Thymus (tissue), 14 donors: ENCODE measurements at places on chromosomes 2 and 18. TPM values are rescaled to one million over a fixed set of nuclear protein-coding genes. Genes with fewer than 3 reads are reported as not detected.

The ACADL gene
- 17.8 TPM for polyA plus RNA-seq

The TTN gene
- polyA plus RNA-seq = 1.1 TPM

The CPS1 gene
- 1.1 TPM for polyA plus RNA-seq

The GALNT13 gene
- 0.05 TPM for polyA plus RNA-seq

The IKZF2 gene
- 19.2 TPM for polyA plus RNA-seq

The C2orf78 gene
- 0.02 TPM for polyA plus RNA-seq

The RBM43 gene
- polyA plus RNA-seq = 9.5 TPM

DNA sequence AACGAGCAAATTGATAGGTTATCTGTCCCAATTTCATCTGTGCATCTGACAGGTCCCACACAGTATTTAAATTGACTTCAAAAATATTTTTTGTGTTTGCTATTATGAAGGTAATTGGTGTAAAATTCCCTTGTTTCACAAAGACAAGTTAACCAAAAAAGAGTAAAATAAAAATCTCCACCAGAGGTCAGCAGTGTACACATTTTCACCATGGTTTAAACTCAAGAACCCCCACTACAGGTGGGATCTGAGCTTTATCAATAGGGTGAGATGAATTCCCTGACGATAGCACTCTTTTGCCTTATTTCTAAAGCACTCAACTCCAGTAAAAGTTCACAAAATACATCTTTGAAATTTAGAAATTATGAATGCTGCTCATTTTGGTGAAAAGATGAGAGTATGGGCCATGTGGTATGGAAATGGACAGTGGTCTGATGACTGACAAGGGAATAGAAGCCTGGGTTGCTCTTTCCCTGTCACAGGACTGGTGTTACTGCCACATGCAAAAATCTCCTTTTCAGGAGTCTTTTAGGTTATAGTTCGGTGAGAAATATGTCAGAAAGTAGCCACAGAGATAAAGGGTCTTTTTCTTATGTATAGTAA is 68.0 kb downstream of the SERPINB8 start:
- no peaks in the 10 kb centered on the region for H3K4me1 ChIP-seq
- no peak overlapping the region for H3K4me3 ChIP-seq
- H3K27me3 ChIP-seq = no peaks in the 10 kb centered on the region
- DNase-seq = no peak

DNA sequence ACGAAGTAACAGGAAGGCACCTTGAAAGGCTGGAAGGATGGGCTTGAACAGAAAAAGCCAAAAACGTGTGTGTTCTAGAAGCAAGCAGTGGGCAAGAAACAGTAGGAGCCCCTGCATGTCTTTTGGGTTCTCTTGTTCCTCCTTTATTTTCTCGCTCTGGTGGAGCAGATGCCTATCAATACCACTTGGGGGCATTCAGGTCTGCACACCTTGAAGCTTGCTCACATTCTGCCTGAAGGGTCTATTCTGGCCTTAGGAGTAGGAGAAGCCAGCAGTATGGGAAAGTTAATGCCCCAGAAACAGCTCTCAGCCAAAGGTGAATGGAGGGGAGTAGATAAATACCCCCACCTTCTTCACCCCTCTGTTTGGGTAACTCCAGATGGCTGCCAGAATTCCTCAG is 204.5 kb downstream of the TXNL1 start:
- DNase-seq = no peak
- H3K27me3 ChIP-seq = no peaks in the 10 kb centered on the region
- H3K4me1 ChIP-seq = no peaks in the 10 kb centered on the region

DNA sequence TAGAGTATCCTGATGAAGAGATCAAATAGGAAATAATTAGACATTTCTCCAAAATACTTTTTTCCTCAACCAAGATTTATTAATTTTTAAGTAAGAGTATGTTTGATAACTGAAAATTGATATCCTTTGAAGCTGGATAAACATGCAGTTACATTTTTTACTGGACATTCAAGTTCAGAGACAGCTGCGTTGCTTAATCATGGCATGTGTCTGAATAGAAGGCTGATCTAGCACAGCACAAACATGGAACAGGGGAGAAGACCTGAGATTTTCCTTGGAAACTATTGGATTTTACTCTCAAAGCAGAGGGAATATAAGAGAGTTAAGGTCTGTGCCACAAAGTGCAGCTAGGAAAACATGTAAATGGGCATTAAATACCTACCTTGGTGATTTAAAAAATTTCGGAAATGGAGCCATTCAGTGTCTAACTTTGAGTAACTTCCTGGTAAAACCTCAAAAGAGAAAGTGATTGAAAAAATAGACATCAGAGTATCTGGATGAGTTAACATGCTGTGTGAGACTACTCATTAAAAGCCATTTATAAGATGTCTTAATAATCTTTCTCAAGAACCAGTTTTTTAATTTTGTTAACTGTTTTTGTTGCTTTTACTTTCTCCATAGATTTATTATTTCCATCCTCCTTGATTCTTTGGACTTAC is 31.8 kb downstream of the CRIM1 start:
- no peak overlapping the region for H3K27ac ChIP-seq
- DNase-seq = no peak
- no peaks in the 10 kb centered on the region for H3K27me3 ChIP-seq
- H3K4me1 ChIP-seq = no peaks in the 10 kb centered on the region

DNA sequence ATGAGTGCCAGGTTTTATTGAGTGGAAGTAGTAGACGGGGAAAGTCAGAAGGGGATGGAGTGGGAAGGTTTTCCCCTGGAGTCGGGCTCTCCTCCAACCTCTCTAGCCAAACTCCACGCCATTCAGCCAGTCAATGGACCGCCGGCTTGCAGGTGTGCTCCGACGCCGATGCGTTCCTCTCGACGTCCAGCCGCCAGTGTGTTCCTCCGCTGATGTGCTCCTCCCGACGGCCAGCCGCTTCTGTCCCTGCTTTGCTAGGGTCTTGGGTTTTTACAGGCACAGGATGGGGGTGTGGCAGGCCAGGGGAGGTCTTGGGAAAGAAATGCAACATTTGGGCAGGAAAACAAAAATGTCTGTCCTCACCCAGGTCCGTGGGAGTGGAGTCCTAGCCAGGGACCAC is 94.3 kb upstream of the TEX51 start:
- no peaks in the 10 kb centered on the region for H3K27me3 ChIP-seq
- H3K27ac ChIP-seq = no peak overlapping the region
- no peaks in the 10 kb centered on the region for H3K4me1 ChIP-seq

DNA sequence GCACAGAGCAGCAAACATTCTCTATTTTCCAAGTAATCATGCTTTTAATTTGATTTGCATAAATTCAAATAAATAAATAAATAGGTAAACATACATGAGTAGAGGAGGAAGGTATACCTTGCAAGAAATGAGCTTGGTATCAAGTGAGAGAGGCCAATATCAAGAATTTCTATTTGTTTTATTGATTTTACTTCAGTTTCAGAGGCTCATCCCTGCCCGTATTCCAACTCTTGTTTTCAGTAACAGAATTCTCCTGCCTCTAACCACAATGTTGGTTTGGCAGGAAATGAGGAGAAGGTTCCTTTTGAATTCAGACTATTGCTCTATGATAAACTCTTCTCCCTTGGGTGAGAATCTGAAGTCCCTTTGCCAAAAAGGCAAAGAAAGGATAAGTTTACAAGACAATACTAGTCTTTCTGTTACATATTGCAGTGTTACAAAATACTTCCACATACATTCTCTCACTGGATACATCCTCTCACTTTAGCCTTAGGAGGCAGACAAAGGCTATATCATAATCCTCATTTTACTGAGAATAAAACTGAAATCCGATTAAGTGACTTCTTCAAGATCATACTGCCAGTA is 68.3 kb upstream of the ZNF397 start:
- H3K27me3 ChIP-seq = no peaks in the 10 kb centered on the region
- no peak for DNase-seq
- no peaks in the 10 kb centered on the region for H3K4me1 ChIP-seq
- no peak overlapping the region for H3K4me3 ChIP-seq
- H3K27ac ChIP-seq = no peak overlapping the region
- H3K36me3 ChIP-seq = no peaks in the 10 kb centered on the region

- no peak overlapping the region for H3K4me3 ChIP-seq
- no peaks in the 10 kb centered on the region for H3K36me3 ChIP-seq
- no peaks in the 10 kb centered on the region for H3K4me1 ChIP-seq
- H3K27me3 ChIP-seq = no peaks in the 10 kb centered on the region
- H3K27ac ChIP-seq = no peak overlapping the region
These were observed 497.6 kb upstream of the FAM98A start for GRCh38 chr2:34096562-34097171.

GRCh38 chr2:216274194-216274840 is 98.0 kb downstream of the MARCHF4 start:
- H3K27ac ChIP-seq = no peak overlapping the region
- no peak for DNase-seq
- no peaks in the 10 kb centered on the region for H3K36me3 ChIP-seq
- no peaks in the 10 kb centered on the region for H3K4me1 ChIP-seq
- H3K27me3 ChIP-seq = no peaks in the 10 kb centered on the region

DNA sequence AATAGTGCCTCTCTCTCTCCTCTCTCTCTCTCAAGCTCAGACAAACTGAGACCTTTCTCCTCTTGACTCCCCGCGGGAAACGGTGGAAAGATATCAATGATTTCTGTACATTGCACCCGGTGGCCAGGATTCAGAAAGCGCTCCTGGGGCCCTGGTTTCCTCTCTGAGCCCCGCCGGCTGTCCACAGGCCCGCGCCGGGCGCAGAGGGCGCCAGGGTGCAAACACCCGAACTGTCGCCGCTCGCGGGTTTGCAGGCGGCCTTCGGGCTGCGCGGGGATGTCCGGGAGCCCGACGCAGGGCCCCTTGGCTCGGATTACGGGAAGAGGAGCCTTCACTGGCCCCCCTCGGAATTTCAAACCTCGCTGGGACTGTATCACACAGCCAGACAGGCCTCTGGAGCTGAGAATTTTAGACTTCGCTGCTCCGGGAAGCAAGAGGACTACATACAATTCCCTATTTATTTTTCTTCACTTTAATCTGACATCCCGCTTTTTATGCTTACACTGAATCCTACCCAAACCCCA is 5.2 kb upstream of the EN1 start:
- H3K36me3 ChIP-seq = no peaks in the 10 kb centered on the region
- no peaks in the 10 kb centered on the region for H3K4me1 ChIP-seq
- H3K27me3 ChIP-seq = peaks cover 100% of the 10 kb centered on the region
- DNase-seq = no peak

- no peak for DNase-seq
- no peaks in the 10 kb centered on the region for H3K36me3 ChIP-seq
- H3K4me3 ChIP-seq = no peak overlapping the region
- no peak overlapping the region for H3K27ac ChIP-seq
These were observed 117.0 kb upstream of the EML6 start for GRCh38 chr2:54606393-54606958.

DNA sequence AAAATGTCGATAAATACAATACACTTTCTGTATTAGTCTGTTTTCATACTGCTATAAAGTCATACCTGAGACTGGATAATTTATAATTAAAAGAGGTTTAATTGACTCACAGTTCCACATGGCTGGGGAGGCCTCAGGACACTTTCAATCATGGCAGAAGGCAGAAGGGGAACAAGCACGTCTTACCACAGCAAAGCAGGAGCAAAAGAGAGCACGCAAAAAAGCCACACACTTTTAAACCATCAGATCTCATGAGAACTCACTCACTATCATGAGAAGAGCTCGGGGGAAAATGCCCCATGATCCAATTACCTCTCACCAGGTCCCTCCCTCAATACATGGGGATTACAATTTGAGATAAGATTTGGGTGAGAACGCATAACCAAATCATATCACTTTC is 256.7 kb downstream of the ANAPC1 start:
- no peak overlapping the region for H3K4me3 ChIP-seq
- no peak overlapping the region for H3K27ac ChIP-seq
- no peak for DNase-seq
- H3K36me3 ChIP-seq = no peaks in the 10 kb centered on the region

GRCh38 chr2:132274000-132274399 is 112.2 kb upstream of the ANKRD30BL start:
- H3K4me3 ChIP-seq = no peak overlapping the region
- H3K4me1 ChIP-seq = peaks cover under 1% of the 10 kb centered on the region
- H3K27ac ChIP-seq = no peak overlapping the region
- DNase-seq = no peak

DNA sequence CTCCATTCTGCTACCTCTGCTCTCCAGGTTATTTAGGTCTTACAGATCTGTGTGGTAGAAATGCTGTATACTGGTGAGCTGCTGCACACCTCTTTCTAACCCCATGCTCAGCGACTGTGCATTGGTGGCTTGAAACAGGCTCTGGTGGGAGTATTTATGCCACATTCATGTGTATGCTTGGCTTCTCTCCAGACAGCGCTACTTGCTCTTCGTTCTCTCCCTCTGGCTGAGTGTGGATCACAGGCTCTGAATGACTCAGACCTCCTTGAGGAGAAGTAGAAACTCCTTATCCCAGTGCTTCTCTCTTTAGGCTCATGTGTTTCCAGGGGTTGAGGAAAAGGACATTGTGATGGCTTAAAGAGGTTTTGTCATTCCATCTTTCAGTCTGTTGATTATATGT is 54.9 kb downstream of the FHOD3 start:
- H3K4me1 ChIP-seq = no peaks in the 10 kb centered on the region
- no peak for DNase-seq
- H3K27ac ChIP-seq = no peak overlapping the region
- H3K27me3 ChIP-seq = no peaks in the 10 kb centered on the region
- H3K4me3 ChIP-seq = no peak overlapping the region

GRCh38 chr2:109529532-109530449 is 84.0 kb downstream of the SEPTIN10 start:
- no peaks in the 10 kb centered on the region for H3K4me1 ChIP-seq
- H3K27me3 ChIP-seq = no peaks in the 10 kb centered on the region
- DNase-seq = no peak

- H3K4me3 ChIP-seq = no peak overlapping the region
- no peak overlapping the region for H3K27ac ChIP-seq
- no peak for DNase-seq
- no peaks in the 10 kb centered on the region for H3K4me1 ChIP-seq
These were observed 118.5 kb upstream of the UNC80 start for GRCh38 chr2:209653134-209653533.

DNA sequence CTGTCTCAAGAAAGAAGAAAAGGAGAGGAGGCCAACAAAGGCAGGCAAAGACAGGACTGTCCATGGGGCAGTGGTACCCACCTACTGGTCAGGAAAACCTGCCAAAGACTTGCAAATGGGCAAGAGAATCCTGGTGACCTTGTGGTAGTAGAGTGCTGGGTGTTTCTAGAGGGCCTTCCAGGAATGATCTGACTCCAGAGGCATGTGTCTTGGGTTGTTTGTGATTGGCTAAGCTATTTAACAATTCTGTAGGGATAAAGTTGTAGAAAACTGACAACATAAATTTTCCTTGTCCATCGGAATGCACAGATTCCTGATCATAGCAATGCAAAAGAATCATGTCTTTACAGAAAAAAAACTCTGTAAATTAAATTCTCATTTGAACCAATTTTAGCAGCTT is 68.5 kb upstream of the ZNF532 start:
- H3K27me3 ChIP-seq = no peaks in the 10 kb centered on the region
- H3K4me3 ChIP-seq = no peak overlapping the region
- DNase-seq = no peak

- H3K4me3 ChIP-seq = no peak overlapping the region
- no peaks in the 10 kb centered on the region for H3K36me3 ChIP-seq
- DNase-seq = no peak
- H3K27me3 ChIP-seq = no peaks in the 10 kb centered on the region
These were observed 487.5 kb downstream of the DLGAP1 start for GRCh38 chr18:3967359-3968180.

- no peak overlapping the region for H3K4me3 ChIP-seq
- no peaks in the 10 kb centered on the region for H3K4me1 ChIP-seq
- no peak for DNase-seq
- no peaks in the 10 kb centered on the region for H3K27me3 ChIP-seq
- H3K27ac ChIP-seq = no peak overlapping the region
- no peaks in the 10 kb centered on the region for H3K36me3 ChIP-seq
These were observed 53.2 kb downstream of the SH3YL1 start for GRCh38 chr2:210660-211059.
